ENCODE measurements at places on chromosomes 7 and 10.

DNA sequence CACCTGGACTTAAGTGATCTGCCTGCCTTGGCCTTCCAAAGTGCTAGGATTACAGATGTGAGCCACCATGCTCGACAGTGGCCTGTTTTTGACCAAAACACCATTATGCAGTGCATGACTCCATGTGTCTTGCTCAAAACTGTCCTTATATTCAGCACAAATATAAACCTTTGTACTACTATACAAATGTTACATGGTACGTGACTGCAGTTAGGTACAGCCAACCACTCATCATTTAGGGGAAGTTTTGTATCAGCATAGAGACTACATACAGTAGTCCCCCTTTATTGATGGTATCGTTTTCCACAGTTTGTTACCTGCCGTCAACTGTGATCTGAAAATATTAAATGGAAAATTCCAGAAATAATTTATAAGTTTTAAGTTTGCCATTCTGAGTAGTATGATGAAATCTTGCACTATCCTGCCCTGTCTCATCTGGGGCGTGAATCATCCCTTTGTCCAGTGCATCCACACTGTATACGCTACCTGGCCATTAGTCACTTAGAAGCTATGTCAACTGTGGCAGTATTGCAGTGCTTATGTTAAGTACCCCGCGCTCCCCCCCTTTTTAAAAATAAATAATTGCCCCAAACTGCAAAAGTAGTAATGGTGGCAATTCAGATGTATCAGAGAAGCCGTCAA, 23.3 kb upstream of the ZNF282 start:
- DNase-seq, result no peak

- DNase-seq, result no peak
Measured at GRCh38 chr10:110368002-110368401, 63.3 kb upstream of the SMNDC1 start.

DNA sequence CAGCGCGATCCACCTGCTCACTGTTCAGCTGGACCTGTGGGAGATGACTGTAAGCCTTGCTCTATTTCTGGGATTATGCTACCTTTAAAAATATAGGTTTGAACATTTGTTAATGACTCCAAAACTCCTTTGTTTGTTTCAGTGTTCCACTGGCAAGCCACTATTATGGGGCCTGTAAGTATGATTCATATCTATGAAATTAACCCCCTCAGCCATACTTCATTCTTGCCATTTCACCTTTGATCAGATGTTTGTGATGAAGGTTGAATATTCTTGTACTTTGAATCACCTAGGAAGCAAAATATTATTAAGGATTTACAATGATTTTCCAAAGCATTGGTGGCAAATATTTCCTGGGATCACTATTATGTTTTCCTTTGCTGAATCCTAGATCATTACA, 23.9 kb upstream of the TFAM start:
- DNase-seq, result no peak

- DNase-seq, result no peak
Measured at GRCh38 chr10:129754211-129755050, 209.6 kb downstream of the EBF3 start.

GRCh38 chr7:148905093-148905666, 21.1 kb upstream of the EZH2 start:
- DNase-seq, result no peak

GRCh38 chr7:30082686-30083085, 52.1 kb upstream of the MTURN start:
- no peak for DNase-seq

DNA sequence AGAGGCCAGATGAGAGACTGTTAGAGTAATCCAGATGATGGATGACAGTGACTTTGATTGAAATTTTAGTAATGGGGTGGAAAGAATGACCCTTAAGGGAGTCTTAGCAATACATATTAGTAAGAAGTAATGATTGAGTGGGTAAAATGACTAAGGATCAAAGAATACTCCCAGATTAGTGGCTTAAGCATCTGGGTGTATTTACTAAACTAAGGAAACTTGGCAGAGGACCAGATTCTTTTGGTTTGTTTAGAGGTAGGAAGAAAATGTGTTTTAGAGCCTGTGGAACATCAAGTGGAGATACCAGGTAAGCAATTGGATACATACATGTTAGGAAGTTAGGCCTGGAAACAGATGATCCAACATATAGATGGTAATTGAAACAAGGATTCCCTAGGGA, 58.8 kb upstream of the ADRA2A start:
- DNase-seq, result no peak

GRCh38 chr10:123269017-123269552, 114.9 kb downstream of the BUB3 start:
- DNase-seq, result no peak

DNA sequence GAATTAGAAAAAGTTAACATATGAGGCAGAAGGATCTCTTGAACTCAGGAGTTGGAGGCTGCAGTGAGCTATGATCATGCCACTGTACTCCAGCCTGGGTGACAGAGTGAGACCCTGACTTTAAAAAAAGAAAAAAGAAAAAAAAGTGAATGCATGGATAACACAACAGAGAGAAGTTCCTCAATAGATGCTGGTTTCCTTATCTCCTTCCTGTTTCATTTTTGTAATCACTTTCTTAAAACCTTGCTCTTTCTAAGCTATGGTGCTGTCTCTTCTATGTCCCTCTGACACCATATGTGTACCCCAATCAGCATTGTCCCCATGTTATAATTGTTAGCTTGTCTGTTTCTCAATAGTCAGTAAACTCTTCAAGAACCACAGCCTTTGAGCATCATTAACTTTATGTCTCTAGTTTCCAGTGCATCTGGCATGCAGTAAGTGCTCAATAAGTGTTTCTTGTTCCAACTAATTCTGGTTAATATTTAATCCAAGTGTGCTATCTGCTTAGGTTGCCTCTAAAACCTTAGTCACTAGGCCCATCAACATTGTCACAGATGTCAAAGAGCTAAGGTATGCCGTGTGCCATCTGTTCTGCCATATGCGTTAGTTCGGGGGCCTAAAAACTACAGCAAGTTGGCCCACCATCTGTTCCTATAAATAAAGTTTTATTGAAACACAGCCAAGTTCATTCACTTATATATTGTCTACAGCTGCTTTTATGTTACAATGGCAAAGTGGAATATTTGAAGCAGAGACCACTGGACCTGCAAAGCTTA, 36.2 kb downstream of the MPP7 start:
- DNase-seq, result no peak

GRCh38 chr7:38481401-38481800, 149.8 kb downstream of the AMPH start:
- DNase-seq, result no peak

GRCh38 chr7:5702876-5703571, 78.4 kb downstream of the RNF216 start:
- DNase-seq, result peak; percentile 97

DNA sequence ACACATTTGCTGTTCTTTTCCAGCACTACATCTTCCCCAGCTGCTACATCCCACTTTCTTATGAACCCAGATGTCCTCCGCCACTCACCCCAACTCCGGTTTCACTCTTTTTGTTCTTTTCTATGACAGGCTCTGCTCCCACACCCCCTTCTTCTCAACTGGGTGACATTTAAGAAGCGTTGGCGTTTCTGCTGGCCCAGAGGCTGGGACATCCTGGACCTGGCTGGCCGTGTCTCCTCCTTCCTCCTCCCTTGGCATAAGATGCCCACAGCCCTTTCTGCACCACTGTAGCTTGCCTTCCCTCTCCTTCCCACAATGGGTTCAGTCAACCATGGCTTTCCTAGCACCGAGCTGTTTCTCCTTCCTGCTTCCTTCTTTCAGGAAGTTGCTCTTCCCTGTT, 9.4 kb upstream of the CALML5 start:
- DNase-seq, result no peak

DNA sequence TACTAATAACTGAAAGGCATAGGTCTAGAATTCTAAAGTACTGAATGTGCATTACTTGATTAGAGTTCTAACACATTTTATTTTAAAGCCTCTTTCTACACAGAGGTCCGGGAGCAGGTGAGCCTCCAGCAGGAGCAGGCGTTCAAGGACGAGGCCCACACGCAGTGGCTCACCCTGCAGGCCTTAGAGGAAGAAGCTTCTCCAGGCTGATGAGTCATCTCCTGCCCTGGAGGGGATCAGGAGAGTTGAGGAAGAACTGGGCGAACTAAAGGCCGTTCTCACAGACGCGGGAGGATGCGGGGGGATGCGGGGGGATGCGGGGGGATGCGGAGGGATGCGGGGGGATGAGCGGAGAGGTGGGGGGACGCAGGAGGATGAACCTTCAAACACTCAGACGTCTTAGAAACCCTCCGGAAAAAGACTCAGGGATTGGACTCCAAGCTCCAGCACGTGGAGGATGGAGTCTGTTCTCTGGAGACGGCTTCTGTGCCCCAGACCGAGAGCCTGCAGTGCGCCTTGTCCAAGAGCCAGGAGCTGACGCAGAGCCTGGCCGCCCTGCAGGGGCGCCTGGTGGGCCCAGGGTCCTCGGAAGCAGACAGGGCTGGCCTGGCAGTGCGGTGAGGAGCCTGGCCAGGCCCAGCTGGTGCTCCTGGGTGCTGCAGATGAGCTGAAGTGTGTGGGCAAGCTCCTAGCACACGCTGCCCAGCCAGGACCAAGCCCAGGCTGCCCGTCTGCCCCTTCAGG, 433.7 kb upstream of the TPK1 start:
- DNase-seq, result no peak

GRCh38 chr7:17304926-17305325, 6.5 kb downstream of the AHR start:
- no peak for DNase-seq

GRCh38 chr7:97075928-97076327, 41.6 kb upstream of the SDHAF3 start:
- DNase-seq, result no peak

DNA sequence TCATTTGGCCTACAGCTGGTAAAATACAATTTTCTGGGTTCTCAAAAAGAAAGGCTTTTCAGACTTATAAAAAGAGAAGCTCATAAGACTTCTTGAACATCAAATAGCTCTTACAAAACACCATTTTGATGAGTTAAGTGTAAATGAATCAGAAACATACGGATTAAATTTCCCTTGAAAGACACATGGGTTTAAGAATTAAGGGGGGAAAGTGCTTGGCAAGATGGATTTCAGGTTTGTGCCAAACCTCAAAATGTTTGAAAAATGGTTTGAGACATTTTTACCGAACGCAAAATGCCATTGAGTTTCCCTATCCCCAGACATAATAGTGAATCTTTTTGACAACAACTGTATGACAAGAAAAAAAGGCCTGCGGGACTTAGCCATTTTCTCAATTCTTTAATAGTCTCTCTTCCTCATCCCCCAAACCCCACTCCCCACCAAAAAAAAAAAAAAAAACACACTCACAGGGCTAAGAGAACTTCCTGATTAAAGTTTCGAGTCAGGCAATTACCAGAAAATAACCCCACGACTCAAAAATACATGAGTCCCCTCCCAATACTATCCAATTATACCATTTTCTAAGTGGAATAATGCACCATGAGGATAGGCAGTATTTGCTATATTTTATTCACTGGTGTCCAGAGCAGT, 260.1 kb downstream of the TRIL start:
- DNase-seq, result no peak

DNA sequence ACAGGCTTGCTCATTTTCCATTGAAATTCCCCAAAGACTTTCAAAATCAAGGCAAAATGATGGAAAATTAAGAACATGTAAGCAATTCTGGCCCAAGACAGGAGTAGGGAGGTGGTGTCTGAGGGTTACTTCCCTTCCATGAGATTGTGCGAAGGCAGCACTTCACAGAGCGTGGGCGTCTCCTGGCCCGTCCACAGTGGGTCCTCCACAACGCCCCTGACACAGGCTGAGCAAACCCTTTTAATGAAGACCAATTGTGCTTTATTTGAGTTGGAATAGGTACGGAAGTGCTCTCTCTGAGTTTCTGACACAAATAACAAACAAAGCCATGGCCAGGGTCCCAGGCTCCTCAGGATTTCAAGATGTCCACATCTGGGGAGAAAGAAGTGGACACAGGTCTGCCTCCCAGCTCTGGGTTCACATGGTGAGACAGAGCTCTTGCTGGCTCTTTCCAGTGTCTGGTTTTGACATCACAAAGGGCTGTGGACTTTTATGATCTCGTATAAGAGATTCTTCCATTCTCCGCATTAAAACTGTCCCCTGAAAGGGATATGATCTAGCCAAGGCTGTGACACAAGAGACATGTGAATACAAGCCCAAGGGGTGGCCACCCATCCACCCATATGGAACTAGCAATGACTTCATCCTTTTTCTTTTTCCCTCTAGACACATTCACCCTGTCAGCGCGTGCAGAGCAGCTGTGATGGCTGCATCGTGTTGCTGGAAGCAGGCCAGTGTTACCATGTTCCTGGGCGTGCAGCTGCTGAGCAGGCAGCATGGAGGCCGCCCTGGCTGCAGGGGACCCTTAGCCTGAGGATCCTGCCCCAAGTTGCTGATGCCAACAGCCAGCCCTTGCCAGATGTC, 145.6 kb downstream of the ADAM12 start:
- peak; percentile 74 for DNase-seq

GRCh38 chr10:43236176-43236850, 30.6 kb downstream of the RASGEF1A start:
- no peak for DNase-seq

DNA sequence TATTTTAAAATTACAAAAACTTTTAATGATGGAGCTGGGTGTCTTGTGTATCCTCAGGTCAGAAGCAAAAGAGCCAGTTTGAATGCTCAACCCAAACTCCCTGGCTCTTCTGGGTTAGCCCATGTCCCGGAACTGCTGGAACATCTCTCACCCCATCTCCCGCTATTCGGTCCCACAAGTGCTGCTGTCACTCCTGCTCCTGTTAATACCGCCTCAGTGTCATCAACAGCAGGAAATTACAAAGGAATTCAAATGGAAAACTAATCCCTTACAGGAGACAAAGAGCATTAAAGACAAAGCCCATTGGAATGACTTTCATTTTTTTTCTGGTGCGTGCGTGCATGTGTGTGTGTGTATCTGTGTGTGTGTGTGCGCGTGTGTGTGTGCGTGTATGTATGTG, 112.0 kb upstream of the C7orf33 start:
- no peak for DNase-seq

DNA sequence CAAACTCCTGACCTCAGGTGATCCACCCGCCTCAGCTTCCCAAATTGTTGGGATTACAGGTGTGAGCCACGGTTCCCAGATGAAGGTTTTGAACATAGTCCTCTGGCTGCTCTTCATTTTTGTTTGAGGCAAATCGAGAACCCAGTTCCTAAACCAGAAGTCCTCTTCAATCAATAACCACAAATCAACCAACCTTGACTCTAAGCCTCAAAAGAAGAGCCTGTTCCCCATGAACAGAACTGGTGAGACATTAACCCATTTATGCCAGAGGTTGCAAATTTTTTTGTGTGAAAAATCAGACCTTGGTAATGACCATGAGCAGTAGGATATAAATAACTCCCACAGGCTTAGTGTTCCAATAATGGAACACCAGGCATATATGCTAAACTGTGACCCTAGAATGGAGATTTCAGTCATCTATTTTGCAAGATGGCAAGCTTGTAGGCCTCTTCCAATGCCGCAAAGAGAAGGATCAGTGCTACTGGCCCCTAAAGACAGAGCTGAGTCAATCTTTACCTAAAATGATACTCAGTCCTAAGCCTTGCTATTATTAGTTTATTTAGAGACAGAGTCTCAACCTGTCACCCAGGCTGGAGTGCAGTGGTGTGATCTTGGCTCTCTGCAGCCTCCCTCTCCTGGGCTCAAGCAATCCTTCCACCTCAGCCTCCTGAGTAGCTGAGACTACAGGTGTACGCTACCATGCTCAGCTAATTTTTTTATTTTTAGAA, 15.9 kb downstream of the KPNA7 start:
- no peak for DNase-seq

- no peak for DNase-seq
Measured at GRCh38 chr7:141407893-141408292, 143.3 kb upstream of the AGK start.

Measured in globus pallidus (tissue), 1 donor.